CD4-positive, alpha-beta memory T cell (primary cell): ENCODE measurements at places on chromosomes 2 and 18.

DNA sequence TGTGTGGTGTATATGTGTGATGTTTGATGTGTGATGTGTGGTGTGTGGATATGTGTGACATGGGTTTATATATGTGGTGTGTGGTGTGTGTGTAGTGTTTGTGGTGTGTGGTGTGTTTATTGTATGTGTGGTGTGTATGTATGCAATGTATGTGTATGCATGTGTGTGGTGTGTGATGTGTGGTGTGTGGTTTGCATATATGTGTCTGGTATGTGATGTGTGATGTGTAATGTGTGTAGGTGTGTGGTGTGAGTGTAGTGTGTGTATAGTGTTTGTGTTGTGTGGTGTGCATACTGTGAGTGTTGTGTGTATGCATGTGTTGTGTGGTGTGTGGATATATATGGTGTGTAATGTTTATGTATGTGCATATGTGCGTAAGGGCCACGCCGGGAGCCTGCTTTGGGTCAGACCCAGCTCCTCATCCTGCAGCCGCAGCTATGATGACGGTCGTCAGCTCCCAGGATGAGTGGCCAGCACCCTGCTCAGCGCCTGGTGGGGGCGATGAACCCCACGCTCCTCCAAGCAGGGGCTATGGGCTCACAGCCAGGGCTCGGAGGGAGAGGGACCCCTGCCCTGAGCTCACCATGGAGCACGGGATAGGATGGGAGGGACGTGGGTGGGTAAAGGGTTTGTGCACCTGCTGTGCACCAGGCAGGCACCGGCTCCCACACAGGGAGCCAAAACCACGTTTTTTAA lies 331.3 kb downstream of the EIPR1 start:
- no peak for DNase-seq

DNA sequence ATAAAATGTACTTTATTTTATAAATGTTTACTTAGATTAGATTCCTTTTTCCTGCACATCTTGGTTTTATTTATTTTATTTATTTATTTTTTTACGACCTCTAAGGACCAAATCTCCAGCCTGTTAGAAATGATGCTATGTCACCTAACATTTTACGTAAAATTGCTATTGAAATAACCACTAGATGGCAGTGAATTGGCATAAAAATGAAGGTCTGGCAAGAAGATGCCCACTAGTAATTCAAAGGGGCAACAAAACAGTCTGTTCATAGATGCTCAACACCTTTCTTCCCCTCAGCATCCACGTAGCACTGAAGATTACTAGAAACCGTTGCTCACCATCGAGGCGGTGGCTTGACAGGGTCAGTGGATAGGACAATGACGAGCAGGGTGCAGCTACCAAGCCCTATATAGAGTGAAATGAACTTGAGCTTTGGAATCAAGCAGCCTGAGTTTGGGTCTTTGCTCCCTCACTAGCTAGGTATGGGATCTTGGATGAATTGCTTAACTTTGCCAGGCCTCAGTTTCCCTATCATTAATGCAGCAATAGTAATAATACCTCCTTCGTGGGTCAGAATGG lies 128.7 kb upstream of the L3MBTL4 start:
- no peak for DNase-seq

DNA sequence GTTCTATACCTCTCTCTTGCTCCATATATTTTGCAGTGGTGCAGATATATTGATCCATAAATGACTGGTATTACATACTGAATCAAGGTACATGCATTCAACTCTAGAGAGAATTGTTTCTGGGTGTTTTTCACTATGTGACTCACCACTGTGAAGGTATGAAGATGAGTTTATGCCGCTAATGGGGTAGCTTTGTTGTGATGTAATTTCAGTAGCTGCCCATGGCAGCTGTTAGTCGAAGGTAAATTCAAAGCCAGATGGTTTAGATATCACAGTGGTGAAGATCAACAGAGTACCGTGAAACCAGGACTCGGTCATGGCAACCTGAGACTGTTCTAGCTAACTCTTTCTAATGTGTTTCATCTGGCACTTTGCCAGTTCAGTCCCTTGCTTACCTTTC lies 50.4 kb downstream of the PKP4 start:
- no peak for DNase-seq

- DNase-seq = no peak
Measured at GRCh38 chr2:186913870-186914269, 64.9 kb upstream of the ZSWIM2 start.

DNA sequence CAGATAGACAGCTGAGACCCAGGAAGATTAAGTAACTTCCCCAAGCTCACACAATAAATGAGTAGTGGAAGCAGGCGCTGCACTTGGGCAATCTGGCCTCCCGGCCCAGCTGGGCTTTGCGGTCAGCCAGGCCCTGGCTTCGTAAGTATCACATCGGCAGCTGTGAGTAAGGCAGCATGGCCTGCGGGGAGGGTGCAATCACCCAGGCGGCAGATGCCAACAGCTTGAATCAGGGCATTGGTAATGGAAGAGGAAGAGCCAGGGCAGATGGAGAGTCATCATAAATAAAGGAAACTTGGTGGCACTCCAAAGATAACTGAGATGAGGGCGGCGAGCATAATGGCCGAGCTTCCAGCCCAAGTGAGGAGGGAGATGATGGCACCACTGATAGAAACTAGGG lies 217.9 kb upstream of the PID1 start:
- DNase-seq = no peak

- DNase-seq = no peak
Measured at GRCh38 chr2:240514631-240515030, 43.2 kb downstream of the ANKMY1 start.

DNA sequence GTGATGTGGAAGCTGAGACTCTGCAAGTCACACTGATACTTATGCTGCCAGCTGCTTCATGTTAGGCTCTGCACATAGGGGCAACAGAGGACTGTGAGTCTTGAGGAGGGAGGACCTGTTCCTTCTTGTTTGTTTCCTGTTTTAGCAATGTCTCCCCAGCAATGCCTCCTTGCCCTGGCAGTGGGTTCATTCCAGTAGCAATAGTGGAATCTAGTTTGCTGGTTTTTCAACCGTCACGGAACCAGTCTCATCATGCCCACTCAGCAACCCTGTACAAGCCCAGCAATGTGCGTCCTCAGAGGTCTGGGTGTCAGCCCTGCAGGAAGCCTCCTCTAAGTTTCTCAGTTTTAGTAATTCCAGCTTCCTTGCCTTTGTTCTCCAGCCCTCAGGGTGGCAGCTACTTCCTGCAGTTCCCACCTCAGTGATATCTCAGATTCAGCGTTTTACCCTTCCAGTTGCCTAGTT lies 20.5 kb upstream of the ITGB6 start:
- DNase-seq = no peak

DNA sequence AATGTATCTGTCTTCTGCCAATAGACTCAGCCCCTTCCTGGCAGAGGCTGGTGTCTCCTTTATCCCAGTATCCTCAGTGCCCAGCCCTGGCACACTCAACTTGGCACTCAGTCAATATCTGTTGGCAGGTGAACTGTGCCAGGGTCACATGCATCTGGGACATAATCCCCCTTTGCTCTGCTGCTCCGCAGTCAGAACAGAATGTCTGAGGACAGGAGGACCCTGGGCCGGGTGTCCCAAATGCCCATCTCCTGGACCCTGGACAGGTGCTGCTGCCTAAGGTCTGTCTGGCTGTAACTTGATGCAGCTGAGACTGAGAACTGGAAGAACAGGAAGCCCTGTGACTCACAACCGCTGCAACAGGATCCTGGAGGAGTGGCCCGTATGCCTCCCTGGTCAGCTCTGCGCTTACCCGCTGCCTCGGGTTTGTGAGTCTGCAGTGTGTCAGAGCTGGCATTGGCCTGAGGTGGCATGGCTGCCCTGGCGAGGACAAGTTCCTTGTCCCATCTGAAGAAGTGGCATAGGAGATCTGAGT lies 11.4 kb downstream of the HK2 start:
- DNase-seq = no peak
